ENCODE measurements at places on chromosomes 7 and 10.

DNA sequence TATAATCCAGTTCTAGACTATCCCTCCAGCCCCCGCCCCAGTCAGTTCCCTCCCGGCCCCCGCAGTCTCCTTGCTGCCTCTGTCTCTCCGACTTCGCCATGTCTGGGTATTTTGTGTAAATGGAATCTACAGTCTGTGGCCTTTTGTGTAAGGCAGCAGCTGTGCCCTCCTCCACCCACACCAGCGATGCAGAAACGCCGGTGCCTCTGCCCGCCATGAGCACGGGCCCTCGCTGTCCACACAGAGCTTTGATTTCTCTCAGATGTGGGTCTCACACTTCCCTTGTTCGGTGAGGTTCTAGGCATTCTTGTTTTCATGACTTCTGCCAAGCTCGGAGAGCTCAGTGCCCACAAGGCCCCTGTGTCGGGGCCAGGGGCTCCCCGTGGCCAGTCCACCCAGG lies 37.8 kb downstream of the NKX6-2 start:
- no peak for DNase-seq

GRCh38 chr10:127797339-127797738 lies 60.4 kb downstream of the FOXI2 start:
- no peak for DNase-seq

- DNase-seq, result no peak
These were observed 59.6 kb upstream of the TRIL start for GRCh38 chr7:29017713-29018112.

- DNase-seq, result no peak
These were observed 46.9 kb downstream of the ATE1 start for GRCh38 chr10:121880895-121881294.

- no peak for DNase-seq
These were observed 243.7 kb downstream of the INHBA start for GRCh38 chr7:41459183-41459582.

GRCh38 chr10:103013416-103013815 lies 95.3 kb downstream of the CNNM2 start:
- DNase-seq, result no peak

- no peak for DNase-seq
These were observed 8.5 kb upstream of the ANKRD61 start for GRCh38 chr7:6022707-6023106.

GRCh38 chr10:49457686-49458085 lies 61.8 kb upstream of the DRGX start:
- no peak for DNase-seq

DNA sequence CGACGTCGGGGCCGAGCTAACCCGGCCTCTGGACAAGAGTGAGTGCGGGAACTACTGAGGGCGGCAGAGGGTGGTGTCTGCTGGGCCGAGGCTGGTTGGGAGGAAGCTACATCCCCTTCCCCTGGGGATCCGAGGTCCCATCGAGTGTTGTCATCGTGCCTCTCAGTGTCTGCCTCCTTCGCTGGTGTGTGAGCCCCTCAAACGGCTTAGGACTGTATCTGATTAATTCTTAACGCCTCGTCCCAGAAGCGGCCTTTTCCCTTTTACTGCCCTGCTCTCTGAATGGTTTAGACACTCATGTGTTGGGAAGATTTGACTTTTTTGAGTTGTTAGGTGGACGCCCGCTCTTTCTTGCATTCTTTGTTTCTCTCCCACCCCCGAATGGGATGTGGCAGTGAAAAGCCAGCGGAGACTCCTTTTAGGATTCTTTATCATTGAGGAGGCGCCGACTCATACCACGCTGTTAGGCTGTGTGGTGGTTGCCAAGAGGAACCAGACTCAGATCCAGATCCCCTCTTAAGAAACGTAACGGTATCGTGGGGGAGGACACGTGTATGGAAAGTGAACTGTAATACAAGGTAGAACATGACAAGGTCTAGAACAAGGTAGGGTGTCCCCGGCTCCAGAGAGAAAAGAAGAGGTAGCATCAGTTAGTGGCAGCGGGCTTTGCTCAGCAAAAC lies 631 bp downstream of the SUPV3L1 start:
- no peak for DNase-seq

DNA sequence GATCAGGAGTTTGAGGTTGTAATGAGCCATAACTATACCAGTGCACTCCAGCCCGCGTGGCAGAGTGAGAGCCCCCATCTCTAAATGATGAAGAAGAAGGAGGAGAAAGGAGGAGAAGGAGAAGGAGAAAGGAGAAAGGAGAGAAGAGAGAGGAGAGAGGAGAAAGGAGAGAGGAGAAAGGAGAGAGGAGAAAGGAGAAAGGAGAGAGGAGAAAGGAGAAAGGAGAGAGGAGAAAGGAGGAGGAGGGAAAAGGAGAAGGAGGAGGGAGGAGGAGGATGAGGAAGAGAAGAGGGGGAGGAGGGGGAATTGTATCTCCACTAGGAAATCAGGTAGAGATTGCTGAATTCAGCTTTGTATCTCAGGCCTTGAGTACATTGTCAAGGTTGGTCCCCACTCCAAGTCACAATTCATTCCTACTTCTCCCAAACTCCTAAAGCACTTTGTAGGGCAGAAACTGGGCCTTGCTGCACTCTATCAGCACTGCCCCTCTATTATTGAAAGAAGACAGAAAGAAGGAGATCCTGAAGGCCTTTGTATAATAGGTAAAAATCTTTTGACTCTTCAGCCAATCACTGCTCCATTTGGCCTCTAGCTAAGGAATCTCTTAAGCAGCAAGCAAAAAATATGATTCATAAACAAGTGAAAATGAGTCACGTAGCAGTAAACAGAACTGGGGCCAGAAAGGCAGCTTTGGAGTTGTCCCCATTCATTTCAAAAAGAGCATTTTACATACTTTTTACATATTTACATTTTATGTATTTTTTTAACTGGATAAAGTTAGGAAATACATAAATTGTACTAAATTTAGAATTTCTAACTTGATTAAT lies 178.0 kb downstream of the IMMP2L start:
- DNase-seq, result no peak

DNA sequence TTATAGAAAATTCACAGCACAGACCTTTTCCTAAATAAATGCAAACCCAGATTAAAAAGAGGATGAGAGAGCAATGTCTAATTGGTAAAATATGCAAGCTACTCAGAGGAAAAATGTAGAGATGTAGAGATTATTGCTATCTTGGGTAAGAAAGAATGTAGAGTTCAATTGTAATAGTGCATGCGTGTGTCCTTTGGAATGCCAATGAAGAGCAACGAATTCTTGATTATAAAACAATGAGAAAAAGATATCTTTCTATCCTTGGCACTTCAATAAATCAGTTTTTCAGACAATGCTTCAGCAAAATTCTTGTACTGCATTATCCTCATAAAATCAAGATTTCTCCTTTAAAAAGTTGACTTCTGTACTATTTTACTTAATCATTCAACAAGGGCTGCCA lies 50.9 kb downstream of the SEMA3D start:
- no peak for DNase-seq

DNA sequence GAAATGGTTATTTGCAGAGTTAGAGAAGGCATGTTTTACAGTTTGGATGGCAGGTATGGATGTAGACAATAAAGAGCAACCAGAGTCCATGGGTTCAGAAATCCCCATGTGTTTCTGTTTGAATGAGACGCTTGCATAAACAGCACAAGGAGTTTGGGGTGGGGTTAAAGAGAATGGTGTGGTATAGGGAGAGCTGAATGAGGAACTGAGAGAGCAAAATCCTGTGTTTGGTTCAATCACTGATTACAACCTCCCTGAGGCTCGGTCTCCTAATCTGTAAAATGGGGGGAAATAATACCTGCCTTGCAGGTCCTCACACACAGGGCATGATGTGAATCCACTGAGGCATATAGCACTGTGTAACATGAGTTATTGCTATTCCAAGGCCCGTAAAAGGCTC lies 23.7 kb downstream of the CAV1 start:
- DNase-seq, result no peak

- no peak for DNase-seq
These were observed 702.3 kb downstream of the LRMDA start for GRCh38 chr10:76133597-76134255.

GRCh38 chr10:85149766-85150165 lies 821.4 kb downstream of the CCSER2 start:
- DNase-seq, result no peak

DNA sequence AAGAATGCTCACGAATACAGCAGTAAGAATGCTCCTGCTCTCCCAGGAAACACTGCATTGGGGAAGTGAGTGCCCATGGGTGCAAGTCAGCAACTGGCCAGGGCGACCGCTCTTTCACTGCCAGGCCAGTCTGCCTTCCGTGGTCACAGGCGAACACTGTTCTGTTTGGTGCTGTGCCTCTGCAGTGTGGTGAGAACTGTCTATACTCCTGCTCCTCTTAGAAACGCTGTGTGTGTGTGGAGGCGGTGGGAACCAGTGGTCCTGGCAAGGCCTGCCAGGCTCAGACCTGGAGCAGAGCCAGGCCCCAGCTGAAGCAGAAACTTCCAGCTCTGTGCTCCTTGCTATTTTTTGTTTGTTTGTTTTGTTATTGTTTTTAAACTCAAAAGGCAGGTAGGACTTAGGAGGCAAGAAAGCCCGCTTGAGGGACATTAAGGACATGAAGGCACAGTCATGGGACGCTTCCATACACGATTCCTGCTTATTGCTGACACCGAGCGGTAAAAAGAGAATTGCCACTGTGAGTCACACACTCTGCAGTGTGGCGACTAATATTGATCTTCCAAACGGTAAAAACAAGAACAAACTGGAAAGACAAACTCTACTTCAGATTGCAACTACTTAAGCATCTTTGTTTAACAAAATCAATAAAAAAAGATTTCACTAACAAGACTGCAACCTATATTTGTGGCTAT lies 430.8 kb downstream of the DNAJB6 start:
- DNase-seq, result no peak

DNA sequence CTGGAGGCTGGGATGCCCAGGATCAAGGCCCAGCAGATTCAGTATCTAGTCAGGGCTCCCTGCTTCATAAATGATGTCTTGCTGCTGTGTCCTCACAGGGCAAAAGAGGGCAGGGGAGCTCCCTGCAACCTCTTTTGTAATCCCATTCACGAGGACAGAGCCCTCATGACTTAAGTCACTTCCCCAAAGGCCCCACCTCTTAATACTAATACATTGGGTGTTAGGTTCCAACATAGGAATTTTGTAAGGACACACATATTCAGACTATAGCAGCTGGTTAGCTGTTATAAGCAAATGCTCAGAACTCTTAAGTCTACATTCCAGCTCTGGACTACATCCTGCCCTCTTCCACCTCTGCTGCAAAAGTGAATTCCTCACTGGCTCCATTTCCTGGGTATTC lies 63.0 kb downstream of the VOPP1 start:
- DNase-seq, result no peak

- DNase-seq, result no peak
These were observed 38.5 kb downstream of the TCERG1L start for GRCh38 chr10:131272897-131273451.

- no peak for DNase-seq
These were observed 75.2 kb downstream of the TNS3 start for GRCh38 chr7:47506382-47507339.

- no peak for DNase-seq
These were observed 78.5 kb downstream of the APBB1IP start for GRCh38 chr10:26516540-26517101.

DNA sequence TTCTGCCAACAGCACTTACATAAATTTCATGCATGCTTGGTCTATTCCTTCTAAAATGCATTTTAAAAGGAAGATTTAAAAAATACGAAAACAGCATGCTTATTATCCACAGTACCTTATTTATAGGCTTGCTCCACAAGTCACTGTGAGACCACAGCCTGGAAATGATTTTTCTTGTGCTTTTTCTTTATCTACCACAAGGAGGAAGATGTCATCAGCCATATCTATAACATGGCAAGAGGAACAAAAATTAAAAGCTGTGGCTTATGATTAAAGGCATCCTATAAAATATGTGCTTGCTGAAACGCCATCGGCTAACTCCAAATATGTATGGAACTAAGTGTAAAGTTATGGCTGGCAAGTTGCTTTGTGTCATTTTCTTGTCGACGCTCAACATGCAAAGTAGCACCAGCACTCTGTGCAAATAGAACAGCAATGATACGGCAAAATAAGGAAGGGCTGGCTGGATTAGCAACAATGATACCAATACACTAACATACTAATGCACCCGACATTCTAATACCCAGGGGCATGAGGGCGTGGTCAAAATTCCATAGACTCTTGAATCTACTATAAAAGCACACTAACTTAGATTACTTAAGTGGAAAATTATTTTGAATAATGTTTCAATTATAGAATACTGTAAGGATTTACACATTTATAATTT lies 41.2 kb upstream of the AKR1E2 start:
- DNase-seq, result no peak

- no peak for DNase-seq
These were observed 292.9 kb upstream of the PITRM1 start for GRCh38 chr10:3465406-3465891.

GRCh38 chr10:26746061-26746460 lies 48.6 kb downstream of the PDSS1 start:
- no peak for DNase-seq

GRCh38 chr7:46383605-46384004 lies 462.5 kb upstream of the IGFBP3 start:
- no peak for DNase-seq

DNA sequence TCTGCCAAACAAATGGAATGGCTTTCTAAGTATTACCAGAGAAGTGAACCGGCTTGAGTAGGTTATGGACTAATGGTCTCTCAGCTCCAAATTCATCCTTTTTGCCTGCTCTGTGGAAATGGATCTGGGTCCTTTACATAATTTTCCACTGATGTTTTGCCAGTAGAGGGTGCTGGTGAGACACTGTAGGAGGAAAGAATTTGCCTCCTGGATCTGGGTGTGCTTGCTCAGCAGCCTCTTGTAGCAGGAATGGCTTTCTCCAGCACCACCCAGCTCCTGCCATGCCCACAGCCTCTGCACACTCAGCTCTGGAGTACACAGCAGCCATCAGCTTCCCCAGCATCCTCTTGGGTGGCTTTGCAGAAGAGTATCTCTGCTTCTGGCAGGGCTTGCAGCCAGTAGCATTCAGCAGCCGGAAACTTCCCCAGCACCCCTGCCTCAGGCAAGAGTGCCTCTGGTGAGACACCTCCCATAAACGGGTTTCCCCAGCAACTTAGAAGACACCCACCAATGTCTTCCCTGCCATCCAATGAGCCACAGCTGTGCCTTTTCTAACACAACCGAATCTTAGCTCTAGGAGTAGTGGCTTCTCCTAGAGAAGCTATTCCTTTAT lies 235.0 kb upstream of the PLPP4 start:
- no peak for DNase-seq

GRCh38 chr7:17384400-17384799 lies 85.9 kb downstream of the AHR start:
- no peak for DNase-seq

DNA sequence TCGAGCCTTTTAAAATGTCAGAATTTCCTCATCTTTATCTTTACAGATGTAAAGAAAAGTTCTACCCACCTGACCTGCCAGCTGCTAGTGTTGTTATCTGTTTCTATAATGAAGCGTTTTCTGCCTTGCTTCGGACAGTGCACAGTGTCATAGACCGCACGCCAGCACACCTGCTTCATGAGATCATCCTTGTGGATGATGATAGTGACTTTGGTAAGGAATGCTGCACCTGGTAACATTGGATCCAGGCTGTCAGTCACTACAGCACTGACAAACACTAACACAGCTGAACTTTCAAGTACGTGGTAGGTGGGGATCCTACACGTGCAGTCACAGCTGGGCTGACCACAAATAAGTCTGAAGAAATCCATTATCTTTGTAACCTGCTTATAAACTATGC lies 77.6 kb downstream of the GALNT11 start:
- no peak for DNase-seq

GRCh38 chr7:103937680-103938079 lies 51.8 kb downstream of the RELN start:
- DNase-seq, result no peak

- DNase-seq, result no peak
These were observed 1.2 kb downstream of the HSPA14 start for GRCh38 chr10:14839305-14839695.
